Stimulated activated CD8-positive, alpha-beta memory T cell treated with anti-CD3 and anti-CD28 coated beads, Interleukin-15, amount 100 ng/mL, for 24 hours (primary cell): ENCODE measurements at places on chromosomes 2 and 18.

DNA sequence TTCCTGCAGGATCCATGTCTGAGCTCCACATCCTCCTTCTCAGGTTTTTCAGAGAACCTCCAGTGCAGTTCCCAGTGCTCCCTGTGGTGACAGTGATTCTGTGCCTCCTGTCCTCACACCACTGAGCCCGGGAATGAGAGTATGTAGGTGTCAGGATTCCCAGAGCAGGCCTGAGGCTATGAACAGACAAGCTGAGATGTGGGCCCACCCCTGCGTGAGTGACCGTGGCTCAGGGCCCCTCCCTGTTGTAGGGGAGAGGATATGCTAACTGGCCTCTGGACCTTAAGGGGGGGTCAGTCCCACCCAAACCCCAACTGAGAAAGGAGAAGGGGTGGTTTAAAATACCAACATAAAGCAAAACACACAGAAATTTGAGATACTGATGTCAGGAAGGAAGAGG lies 104.8 kb upstream of the RAB12 start:
- no peak for DNase-seq

- no peak for DNase-seq
Measured at GRCh38 chr18:13180614-13181375, 37.8 kb upstream of the LDLRAD4 start.

GRCh38 chr2:46327627-46328026 lies 30.4 kb downstream of the EPAS1 start:
- no peak for DNase-seq

DNA sequence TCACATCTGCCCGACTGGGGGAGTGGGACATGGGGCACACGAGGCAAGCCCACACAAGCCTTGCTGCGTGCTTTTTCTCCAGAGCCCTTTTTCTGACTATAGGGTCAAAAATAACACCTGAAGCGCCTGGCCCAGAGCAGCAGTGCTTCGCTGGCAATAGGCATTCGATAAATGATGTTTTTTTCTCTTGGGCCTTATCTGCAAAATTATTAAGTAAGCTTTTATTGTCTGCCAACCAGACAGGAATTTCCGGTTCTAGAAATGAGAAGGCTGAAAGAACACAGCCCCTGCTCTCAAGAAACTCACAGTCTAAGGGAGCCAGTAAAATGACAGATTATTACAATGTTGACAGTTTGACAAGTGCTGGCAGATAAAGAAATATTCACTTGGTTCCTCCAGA lies 2.7 kb upstream of the TMBIM1 start:
- no peak for DNase-seq

GRCh38 chr2:194223218-194223617 lies 1433.8 kb upstream of the SLC39A10 start:
- no peak for DNase-seq
